LHCN-M2 (cell line): ENCODE measurements at places on chromosomes 1 and 21. TPM values are rescaled to one million over a fixed set of nuclear protein-coding genes. Genes with fewer than 3 reads are reported as not detected.

DNA sequence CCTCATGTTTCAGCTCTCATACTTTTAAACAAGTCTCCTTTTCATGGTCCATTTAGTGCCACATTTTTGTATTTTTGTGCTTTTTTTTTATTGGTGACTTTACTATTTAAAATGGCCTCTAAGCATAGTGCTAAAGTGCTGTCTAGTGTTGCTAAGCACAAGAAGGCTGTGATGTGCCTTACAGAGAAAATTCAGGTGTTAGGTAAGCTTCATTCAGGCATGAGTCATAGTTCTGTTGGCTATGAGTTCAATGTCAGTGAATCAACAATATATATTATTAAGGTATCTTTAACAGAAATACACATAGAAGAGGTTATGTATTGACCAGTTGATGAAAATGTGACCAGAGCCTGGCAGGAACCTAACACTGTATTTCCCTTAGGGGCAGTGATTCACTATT is 12.8 kb upstream of the FUBP1 start:
- no peak for DNase-seq

- DNase-seq, result peak; percentile 99
Measured at GRCh38 chr21:35179990-35180540, 131.0 kb upstream of the RUNX1 start.

DNA sequence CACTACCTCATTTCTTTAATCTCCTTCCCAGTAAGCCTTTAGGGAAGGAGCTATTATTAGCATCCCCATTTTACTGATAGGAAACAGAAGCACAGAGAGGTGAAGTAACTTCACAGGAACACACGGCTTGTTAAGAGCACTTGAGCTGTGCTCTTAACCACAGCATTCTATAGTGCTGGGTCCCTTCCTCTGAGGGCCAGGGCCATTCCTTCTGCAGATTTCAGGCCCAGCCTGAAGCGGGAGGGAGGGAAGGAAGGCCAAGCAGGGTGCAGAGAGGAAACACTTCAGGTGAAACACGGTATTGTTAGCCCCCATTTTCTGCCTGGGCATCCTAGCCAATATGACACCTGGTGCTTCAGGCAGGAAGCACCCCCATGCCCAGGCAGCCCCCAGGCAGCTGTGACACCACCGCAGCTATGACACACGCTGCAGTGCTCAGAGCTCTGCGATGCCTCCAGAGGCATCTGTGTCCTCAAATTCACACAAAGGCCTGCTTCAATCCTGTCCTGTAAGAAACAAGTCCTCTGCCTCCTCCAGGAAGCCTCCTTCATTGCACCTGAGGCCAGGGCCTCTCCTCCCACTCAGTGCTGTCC is 4.5 kb upstream of the EXTL1 start:
- DNase-seq, result no peak

GRCh38 chr1:245041058-245041698 is 113.6 kb upstream of the KIF26B start:
- DNase-seq, result no peak

DNA sequence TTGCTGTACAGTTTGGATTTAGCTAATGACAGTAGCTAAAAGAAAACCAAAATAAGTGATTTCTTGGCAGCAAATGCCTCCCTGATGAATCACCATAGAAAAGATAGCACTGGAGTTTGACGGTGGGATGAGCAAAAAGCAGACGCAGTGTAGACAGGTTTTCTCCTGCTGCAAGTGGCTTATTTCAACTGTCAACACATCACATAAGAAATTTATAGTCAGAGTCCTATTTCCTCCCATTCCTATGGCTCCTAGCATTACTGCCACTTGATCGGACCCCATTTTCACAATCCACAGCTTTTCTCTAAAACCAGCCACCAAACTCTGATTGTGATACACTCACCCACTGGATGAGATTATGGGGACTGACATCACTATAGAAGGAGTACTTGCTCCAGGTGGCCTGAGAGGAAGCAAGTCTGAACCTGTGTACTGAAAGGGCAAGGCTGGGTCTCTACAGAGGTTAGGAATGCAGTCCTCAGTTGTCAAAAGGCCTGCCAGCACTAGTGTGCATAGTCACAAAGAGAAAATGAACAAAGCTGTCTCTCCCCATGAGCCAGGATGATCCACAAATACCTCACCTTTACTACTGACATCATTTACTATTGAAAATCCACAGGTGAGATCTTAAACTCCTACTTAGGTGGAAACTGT is 359.8 kb downstream of the LTN1 start:
- DNase-seq, result peak; percentile 72

- DNase-seq, result no peak
Measured at GRCh38 chr1:153750026-153750995, 22.5 kb downstream of the INTS3 start.

GRCh38 chr1:194052514-194053338 is 866.3 kb upstream of the B3GALT2 start:
- DNase-seq, result no peak

DNA sequence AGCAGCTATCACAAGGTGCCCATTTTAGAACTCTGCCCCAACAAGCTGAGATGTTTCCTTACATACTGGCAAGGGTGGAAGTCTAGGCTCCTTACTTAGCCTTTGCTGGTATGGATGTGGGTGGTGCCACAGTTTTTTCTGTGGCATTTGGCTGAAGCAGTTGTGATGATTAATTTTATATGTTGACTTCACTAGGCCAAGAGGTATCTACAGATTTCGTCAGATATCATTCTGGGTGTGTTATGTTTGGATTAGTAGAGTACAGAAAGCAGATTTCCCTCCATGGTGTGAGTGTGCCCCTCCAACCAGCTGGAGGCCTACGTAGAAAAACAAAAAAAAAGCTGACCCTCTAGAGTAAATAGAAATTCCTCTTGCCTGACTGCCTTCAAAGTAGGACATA is 317.0 kb downstream of the BARHL2 start:
- DNase-seq, result no peak

The HES2 gene
- 0.06 TPM in 1 of 2 replicates, not detected in the other for total RNA-seq

The CCSAP gene
- total RNA-seq, result 11.0 and 11.7 TPM in 2 replicates

The TSSK3 gene
- total RNA-seq, result 0.40 TPM in 1 of 2 replicates, not detected in the other

The NBPF15 gene
- 41.4 and 41.7 TPM in 2 replicates for total RNA-seq

The PRR9 gene
- not detected in 2 replicates for total RNA-seq

The RUNX1 gene
- 31.2 and 43.9 TPM in 2 replicates for total RNA-seq

The TEX38 gene
- total RNA-seq, result 0.17 TPM in 1 of 2 replicates, not detected in the other
